ENCODE measurements at places on chromosomes 6 and 20.

GRCh38 chr6:130518588-130518987 is 152.8 kb downstream of the TMEM200A start:
- DNase-seq: no peak

DNA sequence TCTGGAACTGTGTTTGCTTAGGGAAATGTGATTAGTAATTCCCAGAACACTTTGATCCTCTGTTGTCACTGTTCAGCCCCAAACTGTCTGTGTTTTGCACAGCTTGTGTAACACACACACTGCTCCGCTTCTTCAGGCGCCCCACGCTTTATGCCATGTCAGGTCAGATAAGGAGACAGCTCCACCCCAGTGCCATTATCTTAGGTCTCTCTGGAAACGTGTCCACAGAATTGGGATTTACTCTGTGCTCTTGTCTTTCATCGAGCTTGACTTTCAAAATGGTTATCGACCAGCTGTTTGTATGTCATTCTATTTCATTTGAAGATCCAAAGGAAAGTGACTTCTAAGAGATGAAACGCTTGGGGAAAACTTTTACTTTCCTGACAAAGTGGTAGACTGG is 106.4 kb upstream of the SSTR4 start:
- no peak for DNase-seq

GRCh38 chr6:32666420-32667300 is at the start of gene HLA-DQB1:
Gene HLA-DQB1, minus strand, starts transcription at chr6:32666657. Its CDS starts 50 bp downstream, at chr6:32666607.
- DNase-seq: peak; percentile 24

DNA sequence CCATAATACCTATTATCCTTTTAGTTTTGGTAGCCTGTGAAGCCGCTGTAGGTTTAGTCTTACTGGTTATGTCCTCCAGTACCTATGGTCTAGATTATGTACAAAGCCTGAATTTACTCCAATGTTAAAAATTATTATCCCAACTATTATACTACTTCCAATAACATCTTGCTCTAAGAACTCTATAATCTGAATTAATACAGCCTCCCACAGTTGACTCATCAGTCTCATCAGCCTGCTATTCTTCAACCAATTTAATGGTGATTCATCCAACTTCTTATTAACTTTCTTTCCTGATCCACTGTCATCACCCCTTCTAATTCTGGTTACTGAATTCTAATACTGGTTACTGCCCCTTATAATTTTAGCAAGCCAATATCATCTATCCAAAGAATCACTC is 370.3 kb upstream of the OPRM1 start:
- no peak for DNase-seq

- no peak for DNase-seq
Measured at GRCh38 chr6:169803816-169804340, 52.5 kb downstream of the ERMARD start.

GRCh38 chr20:25338112-25339023 is 52.3 kb downstream of the ABHD12 start:
- no peak for DNase-seq

GRCh38 chr20:61482056-61482887 is 230.2 kb downstream of the CDH4 start:
- DNase-seq: no peak

DNA sequence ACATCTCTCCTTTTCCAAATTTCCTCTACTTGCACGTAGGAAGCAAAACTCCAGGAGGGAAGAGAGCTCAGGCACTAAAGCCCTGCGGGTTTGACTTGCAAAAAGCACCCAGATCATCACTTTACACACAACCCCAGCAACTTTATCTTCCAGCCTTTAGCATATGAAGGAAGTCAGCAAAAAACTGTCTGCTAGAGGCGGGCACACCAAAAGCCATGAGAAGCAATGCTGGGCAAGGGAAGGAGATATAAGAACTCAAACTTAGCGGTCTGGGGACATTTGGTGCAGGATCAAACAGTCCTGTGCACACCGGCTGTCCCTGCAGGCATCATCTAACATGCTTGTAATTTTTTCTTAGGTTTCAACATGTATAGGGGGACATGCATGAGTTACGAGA is 113.3 kb downstream of the JPH2 start:
- DNase-seq: no peak

GRCh38 chr6:70351461-70351860 is 48.6 kb upstream of the COL9A1 start:
- no peak for DNase-seq

GRCh38 chr20:57654998-57655808 is 35.0 kb upstream of the ZBP1 start:
- no peak for DNase-seq
